ENCODE measurements at places on chromosomes 13 and 19.

- DNase-seq: no peak
These were observed 19.6 kb downstream of the HMGB1 start for GRCh38 chr13:30446126-30446500.

DNA sequence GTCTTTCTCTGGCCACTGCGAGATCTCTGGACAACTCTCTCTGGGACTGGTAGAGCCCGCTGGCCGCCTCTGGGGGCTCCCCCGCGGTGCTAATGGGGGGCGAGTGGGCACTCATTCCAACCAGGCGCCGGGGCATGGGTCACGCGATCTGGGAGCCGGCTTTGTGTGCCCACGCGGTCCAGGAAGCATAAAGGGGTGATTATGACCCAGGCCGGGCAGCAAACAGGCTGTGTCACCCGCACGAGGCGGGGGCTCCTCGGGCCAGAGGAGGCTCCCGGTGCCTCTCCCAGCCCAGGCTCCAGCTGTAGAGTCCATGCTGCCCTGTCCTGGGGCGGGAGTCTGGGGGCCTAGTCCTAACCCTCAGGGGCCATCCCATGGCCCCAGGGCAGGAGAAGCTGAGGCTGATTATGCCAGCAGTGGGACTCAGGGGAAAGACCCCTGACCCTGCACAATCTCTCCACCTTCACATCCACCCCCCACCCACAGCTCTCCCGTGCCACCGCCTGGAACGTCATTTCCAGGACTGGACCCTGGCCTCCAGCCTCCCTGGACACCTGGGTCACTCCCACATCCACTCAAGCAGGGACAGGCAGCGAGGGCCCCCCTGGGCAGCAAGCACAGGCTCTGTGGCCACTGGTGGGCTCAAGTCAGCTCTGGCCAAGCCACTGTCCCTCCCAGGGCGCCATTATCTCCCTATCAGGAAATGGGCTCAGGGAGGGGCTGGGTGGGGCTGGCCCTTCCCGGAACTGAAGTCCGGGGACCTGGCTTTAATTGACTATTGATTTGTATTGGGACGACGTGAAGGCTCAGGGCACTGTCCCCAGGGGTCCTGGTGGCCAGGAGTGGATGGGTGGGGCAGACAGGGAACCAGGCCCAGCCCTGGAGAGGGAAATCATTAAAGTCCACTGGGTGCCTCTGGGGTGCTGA lies 50.0 kb downstream of the PTPRS start:
- DNase-seq: no peak

DNA sequence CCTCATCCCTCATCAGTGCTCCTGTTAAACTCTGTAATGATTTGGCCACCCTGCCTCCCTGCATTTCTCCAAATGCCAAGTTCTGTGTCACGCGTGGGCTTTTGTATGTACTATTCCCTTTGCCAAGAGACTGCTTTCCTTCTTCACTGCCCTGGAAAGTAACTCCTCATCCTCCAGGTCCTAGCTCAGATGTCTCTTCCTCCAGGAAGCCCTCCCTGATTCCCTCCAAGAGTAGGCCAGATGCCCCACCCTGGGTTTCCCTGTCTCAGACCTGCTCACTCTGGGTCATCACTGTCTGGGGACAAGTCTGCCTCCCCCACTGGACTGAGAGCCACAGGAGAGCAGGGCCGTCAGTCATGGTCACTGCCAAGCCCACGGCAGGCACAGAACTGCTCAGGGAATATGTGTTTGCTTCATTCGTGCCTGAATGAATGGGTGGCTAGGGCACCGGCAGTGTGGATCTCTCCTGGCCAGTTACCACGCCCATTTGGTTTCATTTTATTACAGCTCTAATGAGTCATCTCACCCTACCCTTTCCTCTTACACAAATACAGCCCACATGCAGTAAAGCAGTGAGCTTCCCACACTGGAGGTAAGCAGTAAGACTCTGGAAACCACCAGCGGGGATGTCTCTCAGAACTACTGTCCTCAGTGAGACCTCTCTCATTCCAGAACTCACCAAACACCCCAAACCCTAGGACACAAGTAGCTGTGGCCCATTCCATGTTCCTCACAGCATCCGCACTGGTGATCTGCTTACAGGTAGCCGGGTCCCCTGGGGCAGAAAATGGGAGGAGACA lies 12.1 kb upstream of the GPR4 start:
- no peak for DNase-seq

- no peak for DNase-seq
These were observed 357 bp upstream of the COG6 start for GRCh38 chr13:39655041-39655568.

GRCh38 chr13:113080361-113080831 lies 25.2 kb upstream of the F7 start:
- no peak for DNase-seq

GRCh38 chr19:13163609-13164342 lies 13.6 kb downstream of the IER2 start:
- DNase-seq: peak; percentile 83

DNA sequence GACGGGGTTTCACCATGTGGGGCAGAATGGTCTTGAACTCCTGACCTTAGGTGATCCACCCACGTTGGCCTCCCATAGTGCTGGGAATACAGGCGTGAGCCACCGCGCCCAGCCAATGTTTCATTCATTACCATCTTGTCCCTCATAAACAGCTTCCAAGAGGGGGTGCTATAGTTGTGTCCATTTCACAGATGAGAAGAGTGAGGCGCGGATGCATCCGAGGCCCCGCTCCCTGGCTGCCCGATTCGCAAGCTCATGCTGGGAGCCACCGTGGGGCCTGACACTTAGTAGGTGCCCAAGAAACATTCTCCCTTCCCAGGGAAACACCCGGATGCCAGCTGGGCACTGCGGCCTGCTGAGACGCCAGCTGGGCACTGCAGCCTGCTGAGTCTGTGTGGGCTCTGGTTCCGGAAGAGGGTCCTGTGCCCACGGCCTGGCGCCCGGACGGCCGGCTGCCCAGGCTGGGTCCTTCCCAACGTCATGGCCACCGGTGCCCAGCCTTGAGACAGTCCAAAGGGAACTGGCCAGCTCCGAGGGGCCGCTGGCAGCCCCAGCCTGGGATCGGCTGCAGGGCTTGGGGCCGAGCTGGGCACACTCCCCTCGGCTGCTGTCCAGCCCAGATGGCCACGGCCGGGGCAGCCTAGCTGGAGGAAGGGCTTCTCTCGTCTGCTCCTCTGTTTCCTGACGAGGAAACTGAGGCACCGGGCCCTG lies 54.7 kb downstream of the NFIC start:
- no peak for DNase-seq

- DNase-seq: no peak
These were observed 664 bp downstream of the MAST3 start for GRCh38 chr19:18097993-18098890.

GRCh38 chr19:51392701-51393100 lies 2.3 kb upstream of the C19orf84 start:
- DNase-seq: no peak

DNA sequence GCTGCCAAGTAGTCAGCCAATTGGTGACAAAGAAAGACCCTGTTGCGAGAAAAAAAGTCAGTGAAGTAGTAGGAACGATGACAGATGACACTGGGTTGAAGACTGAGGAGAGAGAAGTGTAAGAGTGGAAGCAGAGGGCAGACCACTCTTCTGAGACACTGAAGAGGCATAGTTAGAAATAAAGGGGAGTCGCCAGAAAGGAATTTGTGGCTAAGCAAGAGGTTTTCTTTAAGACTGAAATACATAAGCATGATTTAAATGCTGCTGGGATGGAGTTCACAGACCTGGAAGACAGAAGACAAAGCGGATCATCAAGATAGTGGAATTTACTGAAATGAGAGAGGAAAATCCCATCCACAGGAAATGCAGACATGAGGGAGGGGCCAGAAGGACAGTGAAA lies 56.2 kb upstream of the USPL1 start:
- DNase-seq: no peak

GRCh38 chr13:20994441-20994821 lies 67.0 kb downstream of the LATS2 start:
- DNase-seq: peak; percentile 54

DNA sequence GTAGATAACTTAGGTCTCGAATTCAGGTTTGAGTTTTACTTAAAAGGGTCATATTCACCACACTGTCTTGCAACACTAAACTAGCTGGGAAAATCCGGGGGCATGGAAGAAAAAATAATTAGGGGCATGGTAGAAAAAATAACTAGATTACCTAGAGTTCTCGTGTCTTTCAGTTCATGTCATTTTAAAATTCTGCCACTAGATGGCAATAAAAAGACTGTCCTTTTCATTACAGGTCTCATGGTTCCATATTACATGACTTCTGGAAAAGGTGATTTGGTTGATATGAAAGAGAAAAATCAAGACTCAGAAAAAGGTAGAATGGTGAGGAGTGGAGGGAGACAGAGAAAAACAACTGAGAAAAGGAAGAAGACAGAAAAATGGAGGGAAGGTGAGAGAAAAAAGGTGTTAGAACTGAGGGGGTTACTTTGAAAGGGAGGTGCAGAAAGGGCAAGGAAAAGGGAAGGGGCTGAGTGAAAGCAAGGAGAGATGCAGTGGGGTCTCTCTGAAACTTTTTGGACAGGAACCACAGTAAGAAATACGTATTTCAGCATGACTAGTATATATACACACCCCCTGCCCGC lies 299.0 kb downstream of the KLF12 start:
- DNase-seq: no peak

- no peak for DNase-seq
These were observed 31.6 kb downstream of the RNASEH2B start for GRCh38 chr13:50941146-50941545.

- no peak for DNase-seq
These were observed 19.1 kb upstream of the ZNF835 start for GRCh38 chr19:56690670-56691069.

DNA sequence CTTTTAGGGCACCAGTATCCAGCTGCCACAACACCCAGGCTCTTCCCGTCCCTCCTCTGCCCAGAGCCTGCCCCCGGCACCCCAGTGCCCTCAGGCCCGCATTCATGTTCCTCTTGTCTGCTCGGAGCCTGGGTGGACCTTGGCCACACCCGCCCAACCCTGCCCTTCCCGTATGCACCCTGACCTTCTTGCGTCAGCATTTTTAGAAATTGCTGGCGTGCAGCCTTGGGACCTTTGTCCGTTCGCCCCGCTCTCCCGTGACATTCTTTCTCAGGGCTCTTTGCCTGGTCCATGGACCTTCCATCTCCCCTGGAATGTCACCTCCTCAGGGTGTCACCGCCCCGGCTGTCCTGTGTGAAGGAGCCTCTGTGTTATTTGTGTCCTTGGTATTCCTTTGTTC lies 7.6 kb downstream of the NUCB1 start:
- DNase-seq: no peak

GRCh38 chr13:80873589-80873988 lies 532.7 kb upstream of the SPRY2 start:
- no peak for DNase-seq

DNA sequence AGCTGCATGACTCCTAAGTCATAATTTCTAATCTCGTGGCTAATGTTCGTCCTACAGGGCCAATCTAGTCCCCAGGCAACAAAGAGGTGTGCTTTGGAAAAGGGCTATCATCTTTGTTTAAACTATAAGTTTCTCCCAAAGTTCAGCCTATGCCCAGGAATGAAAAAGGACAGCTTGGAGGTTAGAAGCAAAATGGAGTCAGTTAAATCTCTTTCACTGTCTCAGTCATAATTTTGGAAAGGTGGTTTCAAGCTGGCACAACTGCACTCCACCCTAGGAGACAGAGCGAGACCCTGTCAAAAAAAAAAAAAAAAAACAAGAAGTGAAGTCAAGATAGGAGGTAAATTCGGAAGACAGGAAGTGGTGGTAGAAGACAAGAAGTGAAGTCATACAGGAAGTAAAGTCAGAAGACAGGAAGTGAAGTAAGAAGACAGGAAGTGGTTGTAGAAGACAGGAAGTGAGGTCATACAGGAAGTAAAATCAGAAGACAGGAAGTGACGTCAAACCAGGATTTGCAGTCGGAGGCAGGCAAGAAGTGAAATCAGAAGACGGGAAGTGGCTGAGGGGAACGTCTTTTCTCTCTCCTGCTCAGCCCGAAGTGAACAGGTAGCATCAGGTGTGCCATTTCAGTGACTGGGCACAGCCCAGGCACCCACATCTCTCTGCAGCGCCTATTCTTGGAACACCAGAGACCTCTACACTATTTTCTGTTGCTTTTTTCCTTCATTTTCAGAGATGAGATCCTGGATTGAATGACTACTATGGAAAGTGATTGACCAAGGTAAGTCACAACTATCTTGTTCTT lies 32.2 kb downstream of the GP6 start:
- no peak for DNase-seq

DNA sequence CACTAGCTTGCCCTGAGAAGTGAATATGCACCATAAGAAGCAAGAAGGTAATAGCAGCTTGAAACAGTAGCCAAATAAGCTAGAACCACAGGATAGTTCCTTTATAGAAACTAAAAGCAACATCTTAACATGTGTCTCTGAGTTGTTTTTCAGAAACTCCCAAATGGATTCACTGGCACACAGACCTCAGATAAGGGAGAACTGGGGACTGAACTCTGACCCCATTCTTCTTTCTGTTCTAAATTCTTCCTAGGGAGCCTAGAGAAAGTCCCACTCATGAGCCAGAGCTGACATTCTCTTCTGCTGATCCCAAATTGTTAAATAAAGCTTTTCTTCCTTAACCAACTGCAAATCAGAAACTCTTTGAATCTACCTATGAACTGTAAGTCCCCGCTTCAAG lies 146.1 kb downstream of the PCDH9 start:
- DNase-seq: no peak

DNA sequence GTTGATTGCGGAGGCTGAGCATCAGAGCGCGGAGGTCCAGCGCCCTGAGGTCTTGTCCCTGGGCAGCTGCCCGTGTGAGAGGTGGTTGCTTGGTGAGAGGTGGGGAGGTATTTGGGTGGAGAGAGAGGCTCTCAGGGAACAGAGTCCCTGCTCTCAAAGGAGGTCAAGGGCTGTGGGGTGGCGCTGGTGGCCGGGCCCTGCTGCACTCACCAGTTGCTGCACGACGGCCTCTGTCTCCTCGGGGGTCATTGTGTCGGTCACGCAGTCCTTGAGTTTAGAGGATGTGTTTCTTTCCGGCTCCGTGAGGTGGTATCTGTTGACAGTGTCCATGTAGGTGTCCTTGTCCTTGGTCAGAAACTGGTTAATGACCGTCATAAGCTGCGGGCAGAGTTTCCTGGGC lies 95.5 kb downstream of the WTIP start:
- DNase-seq: no peak

DNA sequence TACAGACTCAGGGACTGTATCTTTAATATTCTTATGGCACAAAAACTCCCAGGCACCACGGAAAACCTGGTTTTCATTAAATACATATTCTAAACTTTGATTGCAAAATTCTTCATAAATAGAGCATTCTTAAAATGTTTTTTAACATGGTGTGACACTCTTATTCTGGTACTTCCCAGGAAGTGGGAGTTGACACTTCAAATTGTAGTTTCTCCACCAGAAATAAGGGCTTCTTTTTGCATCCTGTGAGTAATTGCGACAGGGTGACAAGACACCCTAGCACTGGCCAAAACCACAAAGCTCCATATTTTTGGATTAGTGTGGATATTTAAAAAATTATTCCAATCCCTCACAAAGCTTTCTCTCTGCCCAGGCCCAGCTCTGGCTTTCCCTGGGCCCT lies 43.6 kb upstream of the MTIF3 start:
- no peak for DNase-seq

DNA sequence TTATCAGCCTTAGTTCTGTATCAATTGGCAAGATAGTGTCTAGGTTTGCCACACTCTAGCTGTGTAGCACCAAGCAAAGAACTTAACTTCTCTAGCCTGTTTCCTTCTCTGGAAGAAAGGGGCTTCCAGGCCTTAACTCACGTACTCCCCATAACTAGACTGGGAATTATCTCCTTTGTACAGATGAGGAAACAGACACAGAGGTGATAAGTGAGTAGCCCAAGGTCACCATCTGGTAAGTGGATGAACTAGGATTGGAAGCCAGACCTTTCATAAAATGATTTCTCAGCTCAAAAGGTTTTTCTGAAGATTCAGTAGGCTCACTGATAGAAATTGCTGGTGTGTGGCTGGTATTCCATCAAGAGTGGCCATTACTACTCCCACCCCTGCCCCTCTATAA lies 3.1 kb downstream of the ZNF428 start:
- DNase-seq: no peak
